H1 (cell line): ENCODE measurements at places on chromosomes 6 and 20. TPM values are rescaled to one million over a fixed set of nuclear protein-coding genes. Genes with fewer than 3 reads are reported as not detected.

UBD gene
- not detected in 2 replicates for total RNA-seq

ARFGEF3 gene
- 22.9 and 23.2 TPM in 2 replicates for total RNA-seq

- H3K36me3 ChIP-seq, result no peaks in the 10 kb centered on the region
- no peak for DNase-seq
- no peaks in the 10 kb centered on the region for H3K4me1 ChIP-seq
- no peak overlapping the region for H3K27ac ChIP-seq
- no peaks in the 10 kb centered on the region for H3K27me3 ChIP-seq
Measured at GRCh38 chr20:51164731-51165130, 141.8 kb upstream of the KCNG1 start.

DNA sequence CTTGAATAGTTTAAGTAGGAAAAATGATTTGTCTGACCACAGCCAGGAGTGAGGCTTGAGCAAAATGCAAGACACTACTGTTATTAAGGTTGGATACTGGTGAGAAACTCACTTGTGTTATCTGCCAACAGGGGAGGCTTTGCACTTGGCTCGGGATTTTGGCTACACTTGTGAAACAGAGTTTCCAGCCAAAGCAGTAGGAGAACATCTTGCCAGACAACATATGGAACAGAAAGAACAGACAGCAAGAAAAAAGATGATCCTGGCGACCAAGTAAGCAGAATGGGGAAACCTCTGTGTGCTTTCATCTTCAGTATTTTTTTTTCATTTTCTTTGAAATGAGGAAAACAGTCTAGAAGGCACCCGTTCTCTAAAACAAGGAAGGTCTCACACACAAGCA, 31.6 kb downstream of the TFAP2D start:
- H3K36me3 ChIP-seq, result no peaks in the 10 kb centered on the region
- no peak for DNase-seq
- no peak overlapping the region for H3K27ac ChIP-seq
- H3K27me3 ChIP-seq, result no peaks in the 10 kb centered on the region
- no peak overlapping the region for H3K4me3 ChIP-seq
- no peaks in the 10 kb centered on the region for H3K4me1 ChIP-seq

VGLL2 gene
- total RNA-seq, result 0.13 TPM in 1 of 2 replicates, not detected in the other

DNA sequence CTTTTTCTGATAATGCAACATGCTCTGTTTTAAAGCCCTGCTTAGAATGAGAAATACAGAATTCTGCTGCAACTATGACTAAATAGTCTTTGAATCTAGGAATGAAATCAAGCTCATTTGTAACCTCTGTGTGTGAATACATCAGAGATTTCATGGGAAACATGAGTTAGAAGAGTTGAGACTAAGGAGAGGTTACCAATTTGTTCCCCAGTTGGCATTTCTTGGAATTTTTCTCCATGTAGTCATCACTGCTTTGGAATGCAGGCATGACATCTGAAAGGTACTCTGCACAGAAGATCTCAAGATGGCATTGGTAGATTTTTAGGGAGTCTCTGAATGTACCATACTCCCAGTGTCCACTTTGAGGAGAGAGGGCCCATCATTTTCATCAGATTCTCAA, 237.2 kb downstream of the TFAP2A start:
- H3K4me1 ChIP-seq, result no peaks in the 10 kb centered on the region
- no peak overlapping the region for H3K4me3 ChIP-seq
- no peak overlapping the region for H3K27ac ChIP-seq
- no peaks in the 10 kb centered on the region for H3K36me3 ChIP-seq

- H3K27me3 ChIP-seq, result no peaks in the 10 kb centered on the region
- no peaks in the 10 kb centered on the region; the same call in 1 of the 2 replicates for H3K36me3 ChIP-seq
- H3K4me3 ChIP-seq, result no peak overlapping the region
- no peak overlapping the region for H3K27ac ChIP-seq
- DNase-seq, result no peak
Measured at GRCh38 chr6:46296586-46296985, 125.8 kb upstream of the ENPP5 start.

- no peak overlapping the region for H3K27ac ChIP-seq
- H3K36me3 ChIP-seq, result no peaks in the 10 kb centered on the region
- H3K27me3 ChIP-seq, result no peaks in the 10 kb centered on the region
- no peak for DNase-seq
- H3K4me3 ChIP-seq, result no peak overlapping the region
- H3K4me1 ChIP-seq, result no peaks in the 10 kb centered on the region
Measured at GRCh38 chr6:152233547-152234320, 403.4 kb downstream of the SYNE1 start.

DNA sequence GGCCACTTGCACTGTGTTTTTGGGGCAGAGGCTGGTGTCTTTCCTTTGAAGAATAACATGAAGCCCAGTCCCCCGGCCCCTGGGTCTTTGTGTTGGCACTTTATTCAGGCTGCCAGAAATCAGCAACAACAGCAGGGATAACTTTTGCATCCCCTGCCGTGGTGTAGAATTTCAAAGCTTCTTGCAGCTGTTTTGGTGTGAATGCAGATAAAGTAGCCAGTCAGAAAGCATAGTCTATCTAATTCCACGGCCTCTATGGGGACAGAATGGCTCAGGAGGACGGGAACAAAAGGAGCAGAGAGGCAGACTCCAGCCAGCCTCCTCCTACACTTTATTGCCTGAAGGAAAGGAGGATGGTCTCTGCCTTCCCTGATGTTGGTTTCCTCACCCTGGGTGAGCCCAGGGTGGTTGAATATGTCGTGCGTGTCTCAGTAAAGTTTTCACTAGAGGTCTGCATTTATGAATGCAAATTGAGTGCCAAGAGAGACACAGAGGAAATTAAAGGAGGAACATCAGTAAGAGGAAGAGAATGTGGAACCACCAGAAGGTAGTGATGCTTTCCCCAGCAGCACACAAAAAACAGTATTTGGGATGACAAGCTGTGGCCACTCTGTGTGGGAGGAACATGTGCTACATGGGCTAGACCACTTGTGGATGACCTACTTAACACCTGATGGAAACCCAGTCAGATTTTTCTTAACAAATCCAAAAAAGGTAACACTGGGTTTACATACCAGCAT, 125.9 kb upstream of the TRAF3IP2 start:
- H3K4me3 ChIP-seq, result no peak overlapping the region
- no peak for DNase-seq
- no peak overlapping the region for H3K27ac ChIP-seq
- H3K36me3 ChIP-seq, result no peaks in the 10 kb centered on the region
- H3K4me1 ChIP-seq, result peaks cover 6% of the 10 kb centered on the region
- H3K27me3 ChIP-seq, result no peaks in the 10 kb centered on the region

DNA sequence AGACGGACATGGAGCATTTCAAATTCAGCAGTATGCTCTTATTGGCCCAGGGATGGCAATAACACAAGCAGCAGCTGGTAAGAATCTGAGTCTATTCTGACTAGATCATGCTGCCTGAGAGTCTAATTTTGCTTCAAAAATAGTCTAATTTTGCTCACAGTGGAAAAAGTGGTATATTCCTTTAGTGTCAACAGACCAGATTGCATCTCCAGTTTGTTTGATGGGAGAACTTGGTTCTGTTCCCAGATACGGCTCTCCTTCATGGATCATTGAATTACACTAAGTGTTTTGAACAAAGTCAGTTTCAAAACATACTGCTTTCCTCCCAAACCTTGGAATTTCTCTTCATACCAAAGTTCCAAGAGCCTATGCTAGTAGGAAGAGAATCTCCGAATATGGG, 586.1 kb downstream of the RNF144B start:
- no peaks in the 10 kb centered on the region for H3K36me3 ChIP-seq
- no peak for DNase-seq
- H3K27ac ChIP-seq, result no peak overlapping the region
- H3K4me1 ChIP-seq, result no peaks in the 10 kb centered on the region
- no peaks in the 10 kb centered on the region for H3K27me3 ChIP-seq
- H3K4me3 ChIP-seq, result no peak overlapping the region

TBX18 gene
- total RNA-seq, result not detected in 2 replicates

UNC93A gene
- not detected in 2 replicates for total RNA-seq

DNA sequence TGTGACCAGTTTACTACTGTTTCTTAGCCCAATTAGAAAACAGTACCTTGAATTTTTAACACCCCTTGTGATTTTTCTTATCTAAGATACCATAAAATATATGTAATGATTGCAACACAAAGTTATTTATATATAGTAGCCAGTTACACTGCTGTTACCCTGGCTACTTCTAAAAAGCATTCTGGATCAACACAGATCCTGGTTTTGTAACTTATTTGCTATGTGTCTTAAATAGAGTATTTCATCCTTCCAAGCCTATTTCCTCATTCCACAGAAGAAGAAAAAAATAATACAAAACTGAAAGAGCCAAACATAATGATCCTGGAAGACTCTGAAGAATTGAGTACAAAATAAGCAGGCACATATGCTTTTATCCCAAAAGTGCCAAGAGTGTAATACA, 19.0 kb upstream of the GSTA4 start:
- H3K27ac ChIP-seq, result no peak overlapping the region
- DNase-seq, result no peak
- no peak overlapping the region for H3K4me3 ChIP-seq

SASH1 gene
- 18.0 and 20.2 TPM in 2 replicates for total RNA-seq
